ENCODE measurements at places on chromosomes 2 and 18.
A peak's percentile ranks its signal among the peaks of the same experiment; 100 is the strongest.

GRCh38 chr2:22701561-22702160 is 683.3 kb upstream of the KLHL29 start:
- no peak for DNase-seq

- no peak for DNase-seq
Observed at GRCh38 chr2:233031556-233032500, 644 bp upstream of the NEU2 start.

GRCh38 chr2:198293281-198293680 is 488.9 kb downstream of the PLCL1 start:
- no peak for DNase-seq

DNA sequence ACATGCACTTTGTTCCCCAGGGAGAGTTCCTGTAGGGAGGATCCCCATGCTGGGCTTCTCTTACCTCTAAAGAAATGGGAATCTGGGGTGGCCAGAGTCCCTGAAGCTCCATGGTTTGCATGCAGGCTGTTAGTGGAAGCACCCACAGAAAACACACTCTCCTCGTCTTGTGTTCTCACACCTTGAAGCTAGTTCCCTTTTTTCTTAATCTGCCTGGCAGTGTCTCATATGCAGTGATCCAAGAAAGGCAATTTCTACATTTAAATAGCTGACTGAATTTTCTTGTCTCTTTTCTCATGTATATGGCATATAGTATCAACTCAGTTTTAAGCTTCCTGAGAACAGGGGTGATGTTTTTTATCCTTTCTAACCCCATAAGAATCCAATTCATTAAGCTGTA is 65.0 kb downstream of the LINC00305 start:
- DNase-seq: no peak

GRCh38 chr18:79466591-79466990 is 70.9 kb downstream of the NFATC1 start:
- no peak for DNase-seq

GRCh38 chr2:58891828-58892377 is 650.8 kb upstream of the FANCL start:
- DNase-seq: no peak

DNA sequence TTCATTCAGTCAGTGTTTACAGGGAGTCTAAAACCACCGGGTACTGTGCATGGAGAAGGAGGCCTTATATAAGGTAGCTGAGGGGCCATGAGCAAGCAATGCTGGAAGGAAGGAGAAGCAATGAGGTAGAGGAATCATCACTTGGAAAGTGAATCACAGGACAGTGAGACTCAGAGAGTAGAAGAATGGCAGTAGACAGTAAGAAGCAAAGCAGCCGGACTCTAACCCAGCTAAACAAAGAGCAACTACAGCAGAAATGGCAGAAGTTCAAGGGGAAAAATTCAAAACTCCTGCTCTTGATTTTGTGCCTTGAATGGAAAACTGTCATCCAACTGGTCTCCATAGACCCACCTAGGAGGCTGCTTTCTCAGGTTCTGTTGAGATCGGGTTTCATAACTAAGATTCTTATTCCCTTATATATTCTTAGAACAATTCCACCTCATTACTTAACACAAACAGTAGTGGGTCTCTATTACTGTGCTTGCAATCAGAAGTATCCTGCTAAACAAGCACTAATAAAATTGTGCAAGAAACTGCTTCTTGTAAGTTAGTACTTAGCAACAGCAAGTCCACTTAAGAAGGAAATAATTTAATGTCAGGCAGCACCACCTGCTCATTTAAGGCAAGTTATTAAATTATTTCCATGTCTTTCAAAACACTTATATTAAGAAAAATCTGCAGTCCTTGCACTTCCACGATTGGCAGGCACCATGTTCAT is 68.0 kb downstream of the RBMS1 start:
- peak; percentile 55 for DNase-seq

GRCh38 chr2:70985283-70985688 is 6.9 kb downstream of the ANKRD53 start:
- no peak for DNase-seq

DNA sequence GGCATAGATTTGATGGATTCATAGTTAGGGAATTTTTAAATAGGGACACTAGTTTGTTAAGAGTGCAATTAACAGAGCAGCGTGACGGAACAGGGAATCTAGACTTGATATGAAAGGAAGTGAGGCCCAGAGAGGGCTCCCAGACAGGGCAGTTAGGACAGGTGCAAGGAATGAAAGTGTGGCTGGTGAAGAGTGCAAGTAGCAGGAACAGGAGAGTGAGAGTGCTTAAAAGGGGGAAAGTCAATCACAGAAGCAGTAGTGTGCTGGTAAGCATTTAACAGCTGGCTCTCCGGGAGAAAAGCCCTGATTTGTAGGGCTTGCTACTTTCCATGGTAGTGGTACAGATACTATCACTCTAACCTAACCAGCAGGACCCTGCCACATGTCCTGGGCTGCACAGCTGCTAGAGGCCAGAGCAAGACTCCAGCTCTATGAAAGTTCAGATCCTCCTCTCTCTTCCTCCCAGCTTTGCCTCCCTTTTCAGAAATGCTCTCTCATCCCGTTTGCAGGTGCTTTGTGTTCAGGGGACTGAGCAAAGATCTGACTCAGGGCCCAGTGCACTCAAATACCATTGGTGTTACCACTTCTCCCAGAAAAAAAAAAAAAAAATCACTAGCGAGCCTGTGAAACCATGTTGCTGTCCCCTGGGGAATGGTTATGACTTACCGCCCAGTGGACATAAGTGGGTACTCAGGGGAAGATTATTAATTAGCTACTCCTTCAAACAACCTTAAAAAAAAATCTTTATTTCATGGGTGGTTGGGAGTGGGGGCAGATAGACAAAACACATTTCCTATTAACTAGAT is 18.1 kb upstream of the GCFC2 start:
- DNase-seq: no peak

- DNase-seq: peak; percentile 7
Observed at GRCh38 chr18:59460072-59460420, 101.0 kb upstream of the LMAN1 start.

- no peak for DNase-seq
Observed at GRCh38 chr2:74763962-74764428, 69.9 kb upstream of the HK2 start.

DNA sequence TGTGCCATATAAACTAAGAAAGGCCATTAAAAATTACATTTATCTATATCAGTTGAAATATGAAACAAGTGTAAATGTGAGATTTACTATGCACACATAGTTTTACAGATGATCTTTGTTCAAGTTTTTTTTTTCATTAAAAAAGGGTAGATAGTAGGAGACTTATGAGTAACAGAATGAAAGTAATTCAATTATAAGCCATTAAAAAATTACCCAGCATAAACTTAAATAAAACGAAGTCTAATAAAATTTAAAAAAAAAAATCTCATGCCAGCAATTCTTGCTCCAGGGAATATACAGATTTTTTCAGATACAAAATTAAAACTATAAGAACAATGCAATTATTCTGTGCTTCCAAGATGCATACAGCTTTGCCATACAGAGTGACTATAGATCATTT is 118.3 kb upstream of the RNU4ATAC start:
- DNase-seq: no peak

DNA sequence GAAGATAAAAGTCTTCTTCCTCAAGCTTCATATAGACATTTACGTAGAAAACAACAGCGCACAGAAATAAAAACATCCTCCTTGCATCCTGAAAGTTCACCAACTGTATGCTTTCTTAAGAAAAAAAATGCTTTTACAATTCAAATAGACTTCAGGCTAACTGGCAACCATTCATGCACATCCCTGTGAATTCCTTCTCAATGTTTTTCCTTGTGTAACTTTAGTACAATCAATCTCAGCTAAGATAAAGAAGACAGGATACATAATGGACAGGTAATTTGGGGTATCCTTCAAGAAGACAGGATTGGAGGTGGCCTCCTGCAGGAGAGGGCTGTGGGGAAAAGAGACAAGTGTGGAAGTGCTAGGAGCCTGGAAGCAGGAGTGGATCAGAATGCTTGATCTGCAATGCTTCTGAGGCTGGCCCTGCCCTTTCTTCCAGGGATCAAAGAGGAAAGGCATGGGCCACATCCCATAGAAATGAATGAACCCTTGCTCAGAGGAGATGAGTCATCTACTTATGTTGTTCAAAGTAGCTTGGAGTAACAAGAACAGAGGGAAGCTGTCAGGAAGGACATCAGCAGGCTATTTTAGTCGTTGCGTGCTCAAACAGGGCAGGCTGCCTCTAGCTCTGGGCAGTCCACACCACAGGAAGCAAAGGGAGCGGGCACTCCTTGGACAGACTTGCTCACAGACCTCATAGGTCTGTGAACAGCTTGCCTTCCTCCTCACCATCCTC is 126.6 kb downstream of the TMEM131 start:
- DNase-seq: peak; percentile 91

- DNase-seq: peak; percentile 76
Observed at GRCh38 chr2:40202798-40203400, 249.0 kb downstream of the SLC8A1 start.

DNA sequence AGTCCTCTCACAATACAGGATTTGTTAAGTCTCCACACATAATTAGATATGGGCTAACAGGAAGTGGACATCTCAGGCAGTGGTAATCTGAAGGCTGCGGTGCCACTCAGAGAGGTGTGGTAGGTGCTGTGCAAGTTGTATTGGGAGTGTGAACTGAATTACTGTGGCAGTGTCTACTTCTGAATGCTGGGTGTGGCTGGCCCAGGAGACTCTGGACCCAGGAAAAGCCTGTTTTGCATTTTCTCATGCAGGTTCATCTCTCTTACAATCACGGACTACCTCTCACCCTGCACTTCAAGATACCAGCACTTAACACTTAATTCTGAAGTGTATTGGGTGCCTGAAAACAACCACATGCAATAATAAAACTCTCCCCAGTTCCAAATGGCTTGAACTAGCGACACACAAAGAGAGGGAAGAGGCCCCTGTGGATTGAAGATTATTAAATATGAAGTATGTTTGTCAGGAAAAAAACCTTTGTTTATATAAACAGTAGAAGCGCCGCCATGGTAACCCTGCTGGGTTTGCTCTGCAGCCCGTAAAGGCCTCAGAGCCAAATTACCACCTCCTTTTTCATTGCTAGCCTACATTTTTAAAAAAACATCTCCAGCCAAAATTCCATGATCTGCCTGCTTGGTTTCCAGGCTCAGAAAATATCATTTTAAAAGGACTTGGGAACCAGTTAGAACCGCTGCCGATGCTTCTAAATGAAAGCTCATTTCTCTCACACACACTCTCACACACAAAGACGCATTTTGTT is 77.5 kb downstream of the GFPT1 start:
- DNase-seq: peak; percentile 56

DNA sequence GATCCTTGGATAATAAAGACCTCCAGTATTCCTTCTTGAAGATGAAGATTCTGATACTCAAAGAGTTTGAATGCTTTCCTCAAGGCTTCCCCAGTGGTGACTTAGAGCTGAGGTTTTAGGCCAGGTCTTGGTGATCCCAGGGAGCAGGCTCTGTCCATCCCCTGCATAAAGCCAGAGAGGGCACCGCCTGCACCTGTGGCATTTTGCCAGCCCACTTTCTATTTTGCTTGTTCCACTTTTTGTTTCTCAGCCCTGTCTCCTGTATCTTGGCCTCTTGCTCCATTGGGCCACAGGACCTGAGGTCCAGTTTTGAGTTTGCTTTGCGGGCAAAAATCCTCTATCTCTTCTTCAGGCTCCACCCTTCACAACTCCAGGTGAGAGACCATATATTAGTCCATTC is 6.7 kb upstream of the SCYGR1 start:
- DNase-seq: no peak
